ENCODE measurements at places on chromosomes 12 and 14.
A peak's percentile ranks its signal among the peaks of the same experiment; 100 is the strongest.

DNA sequence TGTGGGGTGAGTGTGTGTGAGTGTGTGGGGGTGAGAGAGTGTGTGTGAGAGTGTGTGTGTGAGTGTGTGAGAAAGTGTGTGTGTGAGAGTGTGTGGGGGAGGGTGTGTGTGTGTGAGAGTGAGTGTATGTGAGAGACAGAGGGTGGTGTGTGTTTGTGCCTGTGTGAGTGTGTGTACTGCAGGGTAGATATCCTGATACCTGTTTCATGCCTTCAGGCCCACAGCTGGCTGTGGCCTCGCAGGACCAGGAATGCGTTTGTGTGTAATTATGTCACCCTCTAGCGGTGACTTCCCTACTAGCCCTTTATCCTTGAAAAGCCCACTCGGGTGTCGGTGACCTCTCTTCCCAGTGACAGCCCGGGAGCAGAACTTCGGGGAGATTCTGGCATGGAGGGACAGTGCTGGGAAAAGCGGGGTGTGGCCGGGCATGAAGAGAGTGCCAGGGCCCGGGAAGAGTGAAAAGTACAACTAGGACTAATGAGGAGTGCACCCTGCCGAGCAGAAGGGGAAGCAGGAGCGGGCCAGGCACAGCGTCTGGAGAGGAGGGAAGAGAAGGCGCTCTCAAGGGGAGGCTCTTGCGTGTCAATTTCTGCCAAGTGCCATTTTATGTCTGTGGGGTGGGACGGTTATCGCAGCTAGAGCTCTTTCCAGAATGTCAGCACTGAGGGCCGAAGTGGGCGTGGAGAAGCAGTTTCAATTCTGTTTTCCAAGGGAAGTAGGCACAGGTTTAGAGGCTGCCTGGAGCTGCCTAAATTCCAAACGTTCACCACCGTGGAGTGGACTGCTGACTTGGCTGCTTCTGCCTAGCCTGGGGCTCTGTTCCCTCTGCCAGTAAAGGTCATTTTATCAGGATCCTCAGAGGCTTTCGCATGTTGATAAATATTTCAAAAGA lies 11.0 kb upstream of the FBXL14 start:
- DNase-seq = peak; percentile 85

GRCh38 chr12:111193496-111193895 lies 175.4 kb downstream of the PHETA1 start:
- DNase-seq = no peak

- DNase-seq = no peak
Observed at GRCh38 chr12:105317942-105318621, 12.4 kb upstream of the C12orf75 start.

DNA sequence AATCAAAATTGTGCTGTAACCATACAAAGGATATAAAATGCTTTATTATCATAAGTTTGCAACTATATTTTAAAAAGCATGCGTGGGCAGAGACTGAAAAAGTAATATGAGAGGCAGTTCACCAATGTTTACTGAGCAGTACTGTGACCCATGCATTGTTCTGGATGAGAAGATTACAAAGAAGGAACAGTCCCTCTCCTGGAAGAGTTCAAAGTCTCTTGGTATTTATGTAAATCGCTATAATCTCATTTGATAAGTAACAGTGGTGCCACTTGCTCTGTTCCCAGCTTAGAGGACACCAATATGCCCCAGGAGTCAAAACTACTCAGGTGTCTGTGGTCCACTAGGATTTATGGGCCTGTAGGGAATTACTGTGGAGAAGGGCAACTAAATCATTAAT lies 2.1 kb upstream of the CMAS start:
- DNase-seq = no peak

DNA sequence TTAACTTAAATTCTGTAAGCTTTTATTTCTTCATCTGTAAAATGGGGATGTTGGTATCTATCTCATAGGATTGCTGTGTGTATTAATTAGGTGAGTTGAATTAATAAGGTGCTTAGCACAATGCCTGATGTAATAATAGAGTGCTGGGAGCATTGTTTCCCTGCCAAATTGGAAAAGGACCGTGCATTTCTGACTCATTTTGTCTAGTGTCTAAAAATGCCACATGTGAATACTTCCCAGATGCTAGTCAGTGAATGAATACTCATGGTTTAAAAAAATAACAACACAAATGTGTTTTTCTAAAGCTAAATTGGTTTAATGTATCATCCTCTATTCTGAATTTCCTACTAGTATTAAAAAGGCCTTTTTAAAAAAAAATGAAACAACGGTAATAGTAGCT lies 45.4 kb upstream of the NEDD1 start:
- no peak for DNase-seq

GRCh38 chr14:78091361-78091760 lies 78.8 kb upstream of the NRXN3 start:
- no peak for DNase-seq

DNA sequence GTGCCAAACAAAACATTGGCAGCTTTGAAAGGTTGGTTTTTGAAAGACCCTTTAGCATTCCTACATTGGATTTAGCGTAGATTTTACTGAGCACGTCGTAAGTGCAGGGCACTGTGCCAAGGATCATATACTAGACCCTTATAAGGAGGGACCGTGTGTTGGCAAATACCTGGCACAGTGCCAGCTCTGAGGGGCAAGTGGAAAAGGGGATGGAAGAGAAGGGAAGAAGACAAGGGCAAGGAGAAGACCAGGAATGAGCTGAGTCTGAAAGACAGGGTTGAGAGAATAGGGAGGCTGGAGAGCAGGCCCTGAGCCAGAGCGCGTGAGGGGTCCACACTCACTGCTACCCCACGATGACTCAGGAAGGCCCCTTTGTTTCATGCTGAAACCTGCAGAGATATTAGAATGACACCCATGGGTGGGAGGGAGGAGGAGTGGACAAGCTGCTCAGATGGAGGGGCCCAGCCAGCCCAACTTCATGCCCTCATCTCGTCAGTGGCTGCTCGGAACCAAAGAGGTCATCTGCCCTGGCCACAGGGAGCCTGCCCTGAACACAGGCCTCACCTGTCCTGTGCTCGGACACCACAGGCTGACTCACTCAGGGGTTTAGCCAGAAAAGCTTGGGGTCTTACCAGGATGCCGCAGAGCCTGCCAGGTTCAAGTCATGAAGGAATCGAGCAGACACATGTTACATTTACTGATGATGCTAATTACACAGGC lies 25.0 kb downstream of the RAB35 start:
- no peak for DNase-seq

DNA sequence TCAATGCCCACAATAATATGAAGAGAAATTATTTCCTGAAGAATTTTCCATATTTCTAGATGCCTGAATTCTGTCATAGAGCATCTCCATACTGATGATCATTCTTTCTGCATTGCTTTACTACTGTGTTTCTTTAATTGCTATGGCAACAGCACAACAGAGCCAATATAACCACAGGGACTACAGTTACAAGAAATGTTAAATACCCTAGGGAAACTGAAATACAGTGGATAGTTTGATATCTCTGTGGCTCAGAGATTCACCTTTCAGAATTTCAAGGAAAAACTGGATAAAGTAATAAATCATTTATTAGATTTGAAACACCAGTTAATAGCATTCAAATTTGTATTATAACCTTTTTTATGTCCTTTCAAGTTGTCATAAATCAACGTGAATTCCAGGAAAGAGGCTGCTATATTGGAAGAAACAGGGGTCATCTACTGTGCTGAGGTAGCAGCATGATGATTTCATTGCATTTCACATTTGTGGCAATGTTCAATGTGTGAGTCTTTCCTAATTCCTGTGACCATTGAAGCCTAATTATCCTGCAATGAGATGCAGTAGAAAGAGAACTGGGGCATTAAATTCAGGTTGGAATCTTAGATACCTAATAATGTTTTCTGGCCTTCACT lies 267.1 kb downstream of the LRFN5 start:
- no peak for DNase-seq

- no peak for DNase-seq
Observed at GRCh38 chr12:122848471-122849351, 13.5 kb downstream of the HIP1R start.

- no peak for DNase-seq
Observed at GRCh38 chr14:62673014-62673755, 372.1 kb downstream of the KCNH5 start.

GRCh38 chr14:72617391-72618031 lies 276.4 kb downstream of the DPF3 start:
- DNase-seq = no peak

GRCh38 chr12:59646636-59647035 lies 50.8 kb downstream of the SLC16A7 start:
- no peak for DNase-seq

DNA sequence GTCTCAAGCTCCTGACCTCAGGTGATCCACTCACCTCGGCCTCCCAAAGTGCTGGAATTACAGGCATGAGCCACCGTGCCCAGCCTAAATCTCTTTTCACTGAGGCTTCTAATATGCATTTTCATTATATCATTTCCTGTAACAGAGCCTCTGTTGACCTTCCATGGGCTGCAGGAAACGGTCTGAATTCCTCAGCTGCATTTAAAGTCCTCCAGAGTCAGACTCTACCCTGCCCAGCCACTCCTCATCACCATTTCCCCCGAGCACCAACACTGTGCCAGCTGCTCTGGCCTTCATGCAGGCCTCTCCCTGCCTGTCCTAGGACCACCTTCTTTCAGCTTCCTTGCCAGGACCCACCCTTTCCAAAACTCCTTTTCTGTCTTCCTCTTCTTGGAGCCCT lies 9.8 kb upstream of the NFKBIA start:
- DNase-seq = no peak

GRCh38 chr12:108752387-108752786 lies 21.1 kb upstream of the CORO1C start:
- peak; percentile 76 for DNase-seq

GRCh38 chr12:79560225-79560889 lies 130.4 kb downstream of the PAWR start:
- no peak for DNase-seq
